Mesenteric fat pad (tissue), 1 donor: ENCODE measurements at places on chromosomes 13 and 19.

- no peak for DNase-seq
These were observed 4.9 kb downstream of the NANOS3 start for GRCh38 chr19:13881692-13882418.

GRCh38 chr19:38878575-38879399 lies 712 bp upstream of the RINL start:
- DNase-seq, result no peak

DNA sequence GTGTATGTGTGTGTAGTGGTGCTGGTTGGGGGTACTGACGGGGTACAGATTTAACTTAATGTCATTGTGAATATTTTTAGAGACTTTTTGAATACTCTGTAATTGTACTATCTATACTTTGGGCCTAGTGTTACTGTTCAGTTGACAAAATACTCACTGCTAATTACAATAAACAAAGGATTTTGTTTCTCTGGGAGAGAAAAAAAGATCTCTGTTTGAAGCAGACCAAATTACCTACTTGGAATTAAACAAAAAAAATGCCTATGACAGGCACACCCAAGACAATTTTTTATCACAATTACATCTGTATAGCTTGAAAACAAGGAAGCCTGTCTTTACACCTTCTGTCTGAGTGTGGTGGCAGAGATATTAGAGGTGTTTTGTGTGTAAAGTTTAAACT lies 45.1 kb downstream of the OLFM4 start:
- DNase-seq, result no peak

DNA sequence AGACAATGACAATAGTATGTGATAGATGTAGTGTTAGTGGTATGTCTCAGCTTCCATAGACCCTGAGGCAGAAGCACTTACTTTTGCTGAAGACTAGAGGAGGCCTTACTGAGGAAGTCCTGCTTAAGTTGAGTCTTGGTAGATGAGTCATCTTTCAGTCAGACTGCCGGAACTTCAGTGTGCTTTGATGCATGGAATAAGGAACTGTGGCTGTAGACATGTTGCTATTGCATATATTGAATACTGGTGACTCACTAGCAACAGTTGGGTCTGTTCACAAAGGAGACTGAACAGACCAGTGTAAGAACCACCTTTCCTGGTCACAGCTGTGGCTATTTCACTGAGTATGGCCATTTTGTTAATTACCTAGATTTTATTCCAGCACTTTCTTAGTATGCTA lies 1000.6 kb downstream of the OLFM4 start:
- DNase-seq, result no peak

DNA sequence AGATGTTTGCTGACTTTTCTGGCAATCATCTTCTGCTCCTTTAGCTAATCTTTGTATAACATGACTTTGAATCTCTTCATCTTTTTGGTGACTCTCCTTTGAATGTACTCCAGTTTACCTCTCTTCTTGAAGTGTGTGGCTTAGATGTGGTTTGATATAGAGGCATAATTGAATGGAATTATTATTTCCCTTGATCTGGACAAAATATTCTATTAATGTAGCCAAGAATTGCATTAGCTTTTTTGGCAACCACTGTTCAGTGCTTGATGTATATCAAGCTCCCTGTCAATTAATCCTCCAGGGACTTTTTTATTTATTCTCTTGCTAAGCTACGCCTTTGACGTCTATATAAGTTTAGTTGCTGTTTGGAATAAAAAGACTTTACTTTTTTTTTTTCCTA lies 490.8 kb downstream of the PCDH20 start:
- no peak for DNase-seq

DNA sequence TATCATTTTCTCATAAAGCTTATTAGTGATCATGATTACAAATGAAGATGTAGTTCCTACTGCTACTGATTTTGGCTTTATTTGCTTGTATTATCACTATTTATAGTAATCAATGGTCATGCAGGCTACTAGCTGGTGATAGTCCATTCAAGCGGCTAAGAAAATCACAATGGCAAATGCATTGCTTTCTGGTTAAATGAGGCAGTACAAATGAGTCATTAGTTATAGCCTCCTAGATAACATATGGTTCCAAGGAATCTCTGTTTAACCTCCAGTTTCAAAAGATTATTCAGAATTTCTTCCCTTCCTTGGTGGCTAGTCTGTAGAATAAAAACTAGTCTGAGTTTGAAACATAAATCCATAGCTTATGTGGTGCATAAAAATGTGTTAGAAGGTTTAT lies 141.3 kb upstream of the HTR2A start:
- DNase-seq, result no peak

DNA sequence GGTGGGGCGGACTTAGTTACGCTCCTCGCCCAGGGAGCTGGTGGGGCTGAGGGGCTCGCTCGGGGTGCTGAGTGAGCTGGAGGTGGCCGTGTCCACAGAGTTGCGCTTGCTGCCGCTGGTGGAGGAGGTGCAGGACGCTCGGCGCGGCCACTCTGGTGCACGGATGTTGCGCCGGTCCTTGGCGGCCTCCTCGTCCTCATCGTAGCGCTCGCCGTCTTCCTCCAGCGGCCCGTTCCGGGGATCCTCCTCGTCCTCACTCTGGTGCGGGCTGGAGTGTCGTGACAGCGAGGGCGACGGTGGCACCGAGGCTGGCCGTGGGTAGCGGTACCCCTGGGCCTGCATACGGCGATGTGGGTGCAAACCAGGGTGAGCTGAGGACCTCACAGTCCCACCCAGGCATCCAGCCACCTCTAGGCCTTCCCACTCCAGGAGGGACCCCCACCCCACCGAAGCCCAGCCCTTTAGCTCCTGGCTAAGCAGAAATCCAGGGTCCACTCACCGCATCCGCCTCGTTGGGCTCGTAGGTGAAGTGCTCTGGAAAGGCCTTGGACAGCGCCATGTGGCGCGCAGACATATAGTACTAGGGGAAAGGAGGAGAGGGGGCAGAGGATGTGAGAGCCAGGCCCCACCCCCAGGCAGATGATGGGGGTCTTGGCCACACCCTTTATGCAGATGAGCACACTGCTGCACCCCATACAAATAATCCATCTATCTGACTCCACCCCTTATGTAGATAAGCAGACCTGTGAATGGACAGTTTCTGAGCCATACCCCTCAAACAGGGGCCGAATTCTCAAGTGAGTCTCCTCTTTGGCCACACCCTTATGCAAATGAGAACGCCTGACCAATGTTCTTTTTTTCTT lies 4.4 kb downstream of the FTL start:
- no peak for DNase-seq

- no peak for DNase-seq
These were observed at the start of gene SYDE1 for GRCh38 chr19:15107061-15108010. TSS of gene SYDE1 (plus strand) at chr19:15107401. CDS start at chr19:15107434, 33 bp downstream.

DNA sequence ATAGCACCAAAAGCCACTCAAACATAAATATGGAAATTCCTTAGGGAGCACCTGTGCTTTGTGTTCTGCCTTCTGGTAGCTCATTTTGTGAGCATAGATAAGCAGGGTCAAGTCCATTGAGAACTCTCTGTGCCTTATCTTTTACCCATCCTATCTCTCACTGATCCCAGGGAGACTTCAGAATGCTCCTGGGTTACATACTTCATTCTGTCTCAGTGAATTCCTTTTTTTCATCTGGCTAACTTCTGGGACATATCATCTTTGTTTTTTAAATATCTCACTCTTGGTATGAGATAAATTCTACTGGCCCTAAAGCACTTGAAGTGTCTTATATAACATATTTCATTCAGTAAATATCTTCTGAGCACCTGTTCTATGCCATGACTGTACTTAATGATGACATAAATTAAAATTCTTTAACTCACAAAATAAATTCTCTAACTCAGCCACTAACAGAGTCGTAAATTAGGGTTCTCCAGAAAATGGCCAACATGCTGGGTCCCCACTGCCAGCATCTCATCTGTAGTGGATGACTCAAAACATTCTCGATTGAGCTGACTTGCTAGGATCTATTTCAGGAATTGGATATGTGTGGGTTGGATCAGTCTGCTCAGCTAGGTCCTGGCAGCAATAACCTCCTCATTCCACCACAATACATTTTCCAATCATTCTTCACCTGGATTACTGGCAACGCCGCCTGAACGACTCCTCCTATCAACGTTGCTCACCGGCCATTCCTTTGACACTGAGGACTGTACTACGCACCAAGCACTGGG lies 170.2 kb downstream of the FOXO1 start:
- no peak for DNase-seq
